ENCODE measurements at places on chromosomes 5 and 9.

DNA sequence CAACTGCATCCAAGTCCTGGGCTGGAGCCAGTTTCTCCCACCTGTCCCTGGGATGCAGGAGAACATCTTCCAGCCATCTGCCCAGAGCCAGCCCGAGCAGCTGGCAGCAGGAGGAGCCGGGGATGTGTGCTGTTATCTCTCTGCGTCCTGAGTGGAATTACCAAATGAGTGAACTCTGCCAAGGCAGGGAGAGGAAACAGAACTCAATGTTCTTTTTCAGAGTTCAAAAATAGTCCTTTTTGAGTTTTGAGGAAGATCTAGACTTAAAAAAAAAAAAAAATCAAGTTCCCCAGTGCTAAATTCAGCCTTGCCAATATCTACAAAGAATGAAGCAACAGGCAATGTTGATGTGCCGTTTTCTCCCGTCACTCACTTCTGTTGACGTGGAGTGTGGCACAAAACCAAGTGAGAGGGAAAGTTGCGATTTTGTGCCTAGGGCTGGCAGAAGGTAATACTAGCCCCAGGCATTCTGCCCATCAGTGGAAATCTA is 56.2 kb downstream of the TMOD1 start:
- peak; percentile 73 for DNase-seq

DNA sequence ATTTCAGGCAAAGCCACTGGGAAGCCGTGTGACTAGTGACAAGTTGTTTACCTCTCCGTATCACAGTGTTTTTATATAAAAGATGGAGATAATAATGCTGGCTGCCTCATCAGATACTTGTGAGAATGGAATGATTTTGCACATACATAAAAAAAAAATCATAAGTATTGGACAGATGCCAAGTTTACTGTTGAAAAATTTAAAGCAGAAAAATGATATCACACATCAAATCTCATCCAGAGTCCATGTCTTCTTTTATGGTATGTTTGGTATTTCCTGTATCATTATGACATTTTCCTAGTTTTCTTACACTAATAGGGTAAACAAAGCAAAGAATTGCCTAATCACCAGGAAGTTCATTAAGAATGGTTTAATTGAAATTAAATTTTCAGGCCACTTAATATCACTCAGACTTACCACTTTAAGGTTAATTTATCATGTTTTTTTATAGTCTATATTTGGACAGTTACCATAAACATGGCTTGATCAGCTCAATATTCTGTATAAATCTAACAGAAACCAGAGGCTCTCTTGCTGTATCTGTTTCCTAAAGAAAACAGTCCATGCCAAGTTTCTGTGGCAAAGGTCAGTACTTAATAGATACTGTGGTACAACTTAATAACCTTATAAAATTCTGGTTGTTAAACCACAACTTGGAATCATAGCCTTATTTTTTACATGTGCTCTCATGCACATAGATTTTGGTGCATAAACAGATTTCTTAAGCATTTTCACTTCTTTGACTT is 656.5 kb upstream of the RIOK2 start:
- DNase-seq: no peak

- no peak for DNase-seq
Measured at GRCh38 chr5:159263569-159263905, 447 bp downstream of the UBLCP1 start.

- no peak for DNase-seq
Measured at GRCh38 chr5:168312606-168313295, 21.3 kb downstream of the WWC1 start.

GRCh38 chr5:135195270-135195608 is 161.2 kb upstream of the PITX1 start:
- DNase-seq: no peak

- DNase-seq: peak; percentile 6
Measured at GRCh38 chr5:176658817-176659511, 11.7 kb downstream of the TSPAN17 start.

DNA sequence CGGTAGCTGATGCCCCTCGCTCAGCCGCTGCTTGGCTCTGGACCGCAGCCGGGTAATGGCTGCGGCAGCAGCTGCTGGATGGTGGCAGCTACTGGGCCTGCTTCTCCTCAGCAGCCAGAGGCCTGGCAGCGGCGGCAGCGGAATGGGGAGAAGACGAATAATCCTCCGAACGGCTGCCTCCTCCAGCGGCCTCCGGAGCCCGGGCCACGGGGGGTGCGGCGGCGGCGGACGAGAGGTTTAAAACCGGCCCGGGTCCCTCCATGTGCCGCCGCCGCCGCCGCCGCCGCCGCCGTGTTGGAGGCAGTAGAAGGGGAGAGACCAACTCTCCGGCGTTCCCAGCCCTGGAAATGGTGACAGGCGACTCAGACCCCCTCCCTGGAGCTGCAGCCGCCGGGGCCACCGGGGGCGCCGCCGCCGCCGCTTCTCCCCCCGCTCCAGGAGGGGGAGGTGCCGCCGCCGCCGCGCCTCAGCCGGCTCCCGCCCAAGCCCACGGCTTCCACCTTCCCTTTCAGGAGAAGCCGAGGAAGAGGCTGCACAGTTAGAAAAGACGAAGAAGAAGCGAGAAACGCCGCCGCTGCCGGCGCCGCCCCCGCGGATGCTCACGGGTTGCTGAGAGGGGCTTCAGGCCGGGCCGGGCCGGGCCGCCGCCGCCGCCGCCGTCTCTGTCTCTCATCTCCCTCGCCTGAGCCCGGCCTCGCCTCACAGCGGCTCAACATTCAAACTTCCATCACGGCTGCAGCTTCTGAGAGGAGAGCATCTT is 118.4 kb upstream of the PRSS3 start:
- DNase-seq: peak; percentile 5

GRCh38 chr9:130587921-130588320 is 8.5 kb downstream of the FUBP3 start:
- DNase-seq: no peak

GRCh38 chr5:168646335-168646734 is 67.2 kb upstream of the PANK3 start:
- DNase-seq: no peak

DNA sequence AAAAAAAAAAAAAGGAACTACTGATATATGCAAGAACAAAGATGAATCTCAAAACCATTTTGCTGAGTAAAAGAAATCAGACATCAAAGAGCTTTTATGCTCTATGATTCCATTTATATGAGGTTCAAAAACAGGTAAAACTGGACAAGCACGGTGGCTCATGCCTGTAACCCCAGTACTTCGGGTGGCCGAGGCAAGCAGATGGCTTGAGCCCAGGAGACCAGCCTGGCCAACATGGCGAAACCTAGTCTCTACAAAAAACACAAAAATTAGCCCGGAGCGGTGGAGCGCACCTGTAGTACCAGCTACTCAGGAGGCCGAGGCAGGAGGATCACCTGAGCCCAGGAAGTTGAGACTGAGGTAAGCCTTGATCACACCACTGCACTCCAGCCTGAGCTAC is 7.8 kb downstream of the PTBP3 start:
- DNase-seq: no peak

DNA sequence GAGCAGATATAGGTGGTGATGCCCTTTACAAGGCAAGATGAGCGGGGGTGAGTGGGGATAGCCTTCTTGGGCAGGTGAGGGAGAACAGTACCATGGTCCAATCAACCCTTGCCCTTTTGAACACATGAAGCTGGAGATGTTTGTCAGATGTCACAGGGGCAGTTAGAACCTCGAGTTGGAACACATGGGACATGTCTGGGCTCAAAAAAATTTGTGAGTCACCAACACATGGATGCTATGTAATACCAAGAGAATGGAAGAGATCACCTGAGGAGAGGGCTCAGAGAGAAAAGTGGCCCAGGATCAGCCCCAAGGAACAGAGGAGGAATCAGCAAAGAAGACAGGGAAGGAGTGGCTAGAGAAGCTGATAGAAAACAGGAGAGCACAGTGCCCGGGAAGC is 4.7 kb downstream of the PHYKPL start:
- DNase-seq: no peak

DNA sequence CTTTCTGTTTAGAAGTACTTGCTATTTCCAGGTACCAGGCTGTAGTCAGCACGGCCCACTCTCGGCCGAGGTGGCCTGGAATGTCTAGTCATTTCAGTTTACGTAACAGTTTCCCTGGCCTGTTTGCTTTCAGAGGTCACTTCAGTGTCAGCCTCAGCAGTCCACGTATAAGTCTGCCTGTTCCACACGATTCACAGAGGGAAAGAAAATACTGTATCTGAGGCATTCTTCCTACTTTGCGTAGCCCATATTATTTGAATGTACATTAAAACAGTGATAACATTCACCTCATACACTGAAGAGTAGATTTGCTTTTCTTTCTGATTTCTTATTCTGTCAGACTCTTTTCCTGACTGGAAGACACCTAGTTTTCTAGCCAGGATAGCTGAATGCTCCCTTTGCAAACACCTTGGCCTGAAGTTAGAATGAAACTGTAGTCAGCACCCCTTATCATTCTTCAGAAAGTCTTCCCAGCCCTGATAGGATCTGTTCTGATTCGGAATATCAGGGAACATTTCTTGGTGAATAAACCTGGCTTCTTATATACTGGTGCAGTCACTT is 140.9 kb downstream of the AOPEP start:
- DNase-seq: peak; percentile 31

DNA sequence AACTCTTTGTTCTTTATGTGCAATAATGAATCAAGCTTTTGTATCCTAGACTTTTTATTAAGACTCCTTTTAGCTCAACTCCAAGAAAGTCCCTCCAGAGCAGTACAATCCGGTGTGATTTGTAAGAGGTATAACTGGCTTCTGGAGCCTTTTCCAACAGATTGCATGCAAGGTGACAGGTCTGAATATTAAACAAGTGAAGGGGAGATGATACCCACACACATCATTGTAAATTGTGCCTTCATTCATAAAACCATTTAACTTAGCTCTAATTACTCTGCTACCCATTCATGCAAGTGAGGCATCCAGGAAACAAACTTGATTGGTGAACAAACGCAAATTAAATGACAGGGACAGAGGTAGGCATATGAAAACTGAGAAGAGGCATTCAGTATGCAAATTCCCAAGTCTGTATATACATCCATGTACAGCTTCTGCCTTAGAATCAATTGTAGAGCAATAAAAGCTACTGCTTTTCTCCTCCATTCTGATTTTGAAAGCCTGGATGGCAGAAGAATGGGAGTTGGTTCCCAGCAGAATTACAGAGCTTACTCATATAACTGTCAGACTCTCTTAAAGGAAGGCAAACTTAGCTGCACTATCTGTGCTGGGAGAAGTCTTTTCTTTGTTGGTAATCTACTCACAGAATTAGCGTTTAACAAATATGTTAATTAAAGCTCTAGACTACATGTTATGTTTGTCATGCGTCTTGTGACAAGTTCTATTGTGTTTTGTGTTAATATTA is 261.0 kb upstream of the CDH6 start:
- no peak for DNase-seq

DNA sequence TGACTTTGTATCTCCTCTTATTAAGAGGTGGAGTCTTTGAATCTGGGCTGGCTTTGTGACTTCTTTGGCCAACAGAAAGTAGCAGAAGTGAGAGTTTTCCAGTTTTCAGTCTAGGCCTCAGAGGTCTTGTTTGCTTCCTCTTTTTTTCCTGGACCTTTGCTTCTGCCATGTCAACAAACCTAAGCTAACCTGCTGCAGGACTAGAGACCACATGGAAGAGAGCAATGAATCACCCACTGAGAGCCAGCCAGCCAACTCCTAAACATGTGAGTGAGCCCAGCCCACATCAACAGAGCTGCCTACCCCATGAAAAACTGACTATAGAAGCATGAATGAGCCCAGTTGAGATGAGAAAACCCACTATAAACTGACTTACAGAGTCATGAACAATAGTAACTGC is 29.9 kb downstream of the MRPL22 start:
- DNase-seq: no peak

- no peak for DNase-seq
Measured at GRCh38 chr9:110087605-110088004, 120.4 kb downstream of the C9orf152 start.

- no peak for DNase-seq
Measured at GRCh38 chr5:64654561-64654938, 35.8 kb upstream of the SHISAL2B start.

- DNase-seq: no peak
Measured at GRCh38 chr5:1073239-1074102, 38.4 kb downstream of the SLC12A7 start.

- no peak for DNase-seq
Measured at GRCh38 chr5:180810959-180811622, 8.5 kb upstream of the MGAT1 start.

DNA sequence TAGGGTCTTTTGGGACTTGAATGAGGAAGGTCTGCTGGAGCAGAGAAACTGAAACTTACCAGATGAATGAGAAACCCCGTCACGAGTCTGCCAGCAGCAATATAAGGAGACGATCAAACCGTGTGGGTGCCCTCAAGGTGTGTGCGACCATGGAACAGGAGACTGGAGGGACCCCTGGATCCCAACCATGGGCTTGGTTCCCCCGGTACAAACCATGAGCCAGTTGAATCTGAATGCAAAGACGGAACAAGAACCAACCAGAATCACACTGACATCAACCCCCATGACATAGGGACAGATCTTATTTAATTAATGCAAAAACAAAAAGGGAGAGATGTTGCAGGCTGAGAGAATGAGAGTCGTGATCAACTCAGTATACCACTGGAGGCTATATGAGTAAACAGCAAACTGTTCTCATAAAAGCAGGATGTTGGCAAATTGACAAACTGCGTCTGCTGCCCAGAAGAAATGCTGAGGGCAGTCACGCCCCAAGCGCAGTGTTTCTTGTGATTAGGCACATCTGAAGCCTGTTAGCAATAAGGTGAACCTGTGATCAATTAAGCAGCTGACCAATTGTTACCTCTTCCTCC is 475.5 kb upstream of the ACO1 start:
- DNase-seq: no peak

GRCh38 chr5:95923918-95924544 is 37.6 kb downstream of the ELL2 start:
- peak; percentile 67 for DNase-seq

GRCh38 chr9:134163371-134164196 is 780 bp downstream of the RNU6ATAC start:
- DNase-seq: peak; percentile 54

- DNase-seq: no peak
Measured at GRCh38 chr9:107068581-107068980, 205.6 kb downstream of the ZNF462 start.

DNA sequence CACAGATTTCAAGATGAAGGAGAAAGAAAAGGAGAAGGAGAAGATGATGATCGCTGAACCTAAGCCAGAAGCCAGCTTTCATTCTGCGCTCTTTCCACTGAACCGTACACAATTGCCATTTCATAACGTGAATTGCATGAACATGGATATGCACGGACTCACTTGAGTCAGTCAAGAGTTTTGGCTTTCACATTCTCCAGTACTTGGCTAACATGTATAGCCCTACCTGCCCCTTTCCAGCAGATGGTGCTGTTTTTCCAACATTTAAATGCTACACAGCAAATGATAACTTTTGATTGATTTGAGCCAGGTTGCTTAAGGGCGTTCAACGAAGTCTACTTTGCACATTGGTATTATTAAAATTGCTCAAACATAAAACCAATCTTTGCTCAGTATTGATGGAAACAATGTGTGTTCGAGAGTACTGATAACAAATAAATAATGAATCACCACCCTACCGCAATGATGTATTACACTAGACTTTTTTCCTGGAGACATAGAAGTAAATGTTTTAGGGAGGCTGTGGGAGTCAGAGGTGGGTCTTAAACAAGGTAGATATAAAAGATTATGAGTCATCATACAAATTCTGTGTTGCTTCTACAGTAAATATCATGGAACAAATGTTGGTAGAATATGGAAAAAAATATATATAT is 196.4 kb downstream of the TRPM3 start:
- peak; percentile 45 for DNase-seq

GRCh38 chr9:128587453-128587852 is 35.1 kb downstream of the SPTAN1 start:
- DNase-seq: no peak
